ENCODE measurements at places on chromosomes 5 and 9.

GRCh38 chr5:177601577-177602457 lies 1.9 kb downstream of the B4GALT7 start:
- DNase-seq, result no peak

DNA sequence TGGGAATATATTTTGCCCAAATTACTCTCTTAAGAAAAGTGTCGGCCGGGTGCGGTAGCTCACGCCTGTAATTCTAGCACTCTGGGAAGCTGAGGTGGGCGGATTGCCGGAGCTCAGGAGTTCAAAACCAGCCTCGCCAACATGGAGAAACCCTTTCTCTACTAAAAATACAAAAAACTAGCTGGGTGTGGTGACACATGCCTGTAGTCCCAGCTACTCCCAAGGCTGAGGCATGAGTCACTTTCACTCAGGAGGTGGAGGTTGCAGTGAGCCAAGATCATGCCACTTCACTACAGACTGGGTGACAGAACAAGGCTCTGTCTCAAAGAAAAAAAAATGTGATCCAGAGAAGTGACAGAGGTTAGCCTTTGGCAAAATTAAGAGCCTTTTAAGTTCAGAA lies 26.4 kb upstream of the TMEM171 start:
- no peak for DNase-seq

DNA sequence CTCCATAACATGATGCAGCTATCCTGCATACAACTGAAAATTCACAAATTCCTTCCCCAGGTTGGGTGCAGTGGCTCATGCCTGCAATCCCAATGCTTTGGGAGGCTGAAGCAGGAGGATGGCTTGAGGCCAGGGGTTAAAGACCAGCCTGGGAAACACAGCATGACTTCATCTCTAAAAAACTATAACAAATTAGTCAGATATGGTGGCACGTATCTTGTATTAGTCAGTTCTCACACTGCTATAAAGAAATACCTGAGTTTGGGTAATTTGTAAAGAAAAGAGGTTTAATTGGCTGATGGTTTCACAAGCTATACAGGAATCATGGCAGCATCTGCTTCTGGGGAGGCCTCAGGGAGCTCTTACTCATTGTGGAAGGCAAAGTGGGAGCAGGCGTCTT lies 56.4 kb upstream of the DAPK1 start:
- DNase-seq, result no peak

- no peak for DNase-seq
Measured at GRCh38 chr9:95143591-95144561, 173.6 kb downstream of the FANCC start.

GRCh38 chr5:66967102-66967501 lies 229.5 kb downstream of the CD180 start:
- no peak for DNase-seq

DNA sequence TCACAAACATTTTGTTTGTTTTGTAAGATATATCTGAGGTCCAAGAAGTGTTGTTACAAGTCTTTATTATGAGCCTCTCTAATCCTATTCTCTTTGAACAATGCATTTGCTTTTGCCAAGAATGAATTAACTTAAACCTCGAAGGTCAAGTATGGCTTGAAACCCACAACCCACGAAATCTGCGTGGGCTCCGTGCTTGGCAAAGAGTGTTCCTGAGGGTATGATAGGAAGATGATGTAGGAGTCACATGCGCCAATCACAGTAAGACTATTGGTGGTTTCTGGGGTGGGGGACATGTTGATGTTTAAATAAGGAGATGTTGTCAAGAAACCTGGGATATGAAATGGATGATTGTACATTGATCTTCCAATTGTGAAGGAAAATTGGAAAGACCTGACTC lies 330.8 kb upstream of the RFX3 start:
- no peak for DNase-seq

GRCh38 chr5:78907255-78907891 lies 77.7 kb downstream of the ARSB start:
- peak; percentile 16 for DNase-seq

DNA sequence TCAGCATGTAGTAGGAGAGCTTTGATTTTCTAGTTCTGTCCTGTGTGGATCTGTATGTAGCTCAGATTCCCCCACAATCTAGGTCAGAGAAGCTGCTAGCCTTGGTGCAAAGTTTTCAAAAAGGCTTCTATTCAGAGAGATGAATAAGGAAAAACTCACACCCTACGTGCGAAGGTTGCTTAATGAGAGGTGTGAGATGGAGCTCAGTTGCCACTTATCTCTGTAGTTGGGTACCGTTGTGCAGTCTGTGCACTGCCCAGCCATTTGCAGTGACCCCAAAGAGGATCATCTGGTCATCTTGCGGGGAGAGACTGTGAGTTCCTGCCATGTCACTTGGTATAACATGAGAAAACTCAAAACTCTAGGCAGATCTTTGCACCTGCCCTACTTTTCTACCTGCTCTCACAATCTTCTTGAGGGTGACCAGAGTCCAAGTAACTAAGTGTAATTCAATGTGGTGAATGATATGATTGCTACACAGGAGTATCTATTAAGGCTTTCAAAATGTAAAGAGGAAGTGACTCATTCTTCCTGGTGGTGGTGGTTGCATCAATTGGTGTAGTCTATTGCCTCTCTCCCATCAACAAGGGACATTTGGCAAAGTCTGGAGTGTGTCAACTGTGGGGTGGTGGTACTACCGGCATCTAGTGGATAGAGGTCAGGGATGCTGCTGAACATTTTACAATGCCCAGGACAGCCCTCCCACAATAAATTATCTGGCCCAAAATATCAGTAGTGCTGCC lies 65.2 kb downstream of the TMC1 start:
- no peak for DNase-seq
